ENCODE measurements at places on chromosomes 1 and 21.

DNA sequence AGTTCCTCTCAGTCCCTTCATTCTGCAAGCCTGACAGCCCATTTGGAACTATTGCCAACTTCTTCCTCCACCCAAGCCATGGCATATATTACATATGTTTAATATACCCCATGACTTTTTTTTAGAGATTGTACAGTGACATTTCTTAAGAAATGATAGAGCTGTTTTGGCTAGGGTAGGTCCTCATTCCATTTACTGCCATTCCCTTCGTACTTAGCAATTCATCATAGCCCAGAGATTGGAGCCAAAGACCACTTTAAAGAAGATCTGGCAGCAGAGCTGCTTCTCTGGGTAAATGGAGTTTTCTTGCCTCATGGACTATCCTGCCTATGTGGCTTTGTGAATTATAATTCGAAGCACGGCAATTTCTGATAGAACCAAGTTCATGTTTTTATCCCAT is 93.4 kb downstream of the ST3GAL3 start:
- no peak for DNase-seq

- DNase-seq, result no peak
Measured at GRCh38 chr1:13753636-13754402, 53.8 kb downstream of the PRDM2 start.

DNA sequence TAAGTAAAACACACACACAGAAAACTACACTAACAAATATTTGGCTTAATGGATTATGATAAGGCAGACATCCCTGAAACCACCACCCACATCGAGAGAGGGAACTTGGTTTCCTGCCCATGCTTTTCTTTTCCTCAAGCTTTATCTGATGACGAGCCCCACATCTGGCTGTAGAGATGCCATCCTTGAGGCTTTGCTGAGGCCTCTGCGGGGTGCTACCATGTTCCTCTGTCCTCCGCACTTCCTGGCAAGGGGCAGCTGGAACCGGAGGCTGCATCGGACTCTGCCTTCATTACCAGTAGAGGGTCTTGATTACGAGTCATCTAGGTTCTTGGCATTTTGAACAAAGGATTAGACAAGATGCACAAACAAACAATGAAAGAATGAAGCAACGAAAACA is 21.7 kb upstream of the C1orf174 start:
- no peak for DNase-seq

GRCh38 chr1:245380790-245381535 is 226.2 kb downstream of the KIF26B start:
- DNase-seq, result no peak

GRCh38 chr1:205896351-205896750 is 46.4 kb upstream of the PM20D1 start:
- DNase-seq, result no peak

DNA sequence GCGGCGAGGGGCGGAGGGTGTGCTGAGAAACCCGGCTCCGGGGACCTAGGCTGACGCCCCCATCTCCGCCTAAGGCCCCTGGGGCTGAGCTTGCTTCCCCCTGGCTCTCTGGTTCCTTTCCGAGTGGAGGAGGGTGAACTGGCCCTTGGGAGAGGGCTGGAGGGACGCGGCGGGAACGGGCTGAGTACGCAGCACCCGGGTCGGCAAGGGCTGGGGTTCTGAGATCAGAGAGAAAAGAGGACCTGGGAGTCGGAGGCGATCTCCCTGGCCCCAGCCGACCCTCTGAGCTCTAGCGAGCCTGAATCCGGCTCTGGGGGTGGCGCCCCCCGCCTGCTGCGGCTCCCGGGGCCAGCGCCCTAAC is 270.8 kb downstream of the FOXD2 start:
- DNase-seq, result no peak

- DNase-seq, result no peak
Measured at GRCh38 chr1:112040891-112041740, 51.6 kb upstream of the KCND3 start.

DNA sequence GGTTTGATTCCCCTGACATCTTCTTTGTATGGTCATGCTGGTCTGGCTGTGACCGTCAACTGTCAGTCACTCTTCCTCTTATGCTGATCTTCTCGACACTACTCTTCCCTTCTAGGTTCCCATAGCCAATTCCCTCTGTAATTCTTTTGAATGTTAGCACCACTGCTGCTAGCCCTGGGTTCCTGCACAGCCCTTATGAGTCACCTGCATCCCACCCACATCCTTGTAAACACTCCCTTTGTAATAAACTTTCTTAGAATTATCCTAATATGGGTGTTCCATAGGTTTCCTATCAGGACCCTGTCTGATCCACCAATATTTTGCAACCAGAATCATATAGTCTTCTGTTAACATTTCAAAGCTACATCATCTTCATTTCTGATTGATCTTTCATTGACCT is 37.1 kb downstream of the JUN start:
- DNase-seq, result no peak

- DNase-seq, result no peak
Measured at GRCh38 chr1:236124965-236125364, 17.4 kb upstream of the GPR137B start.

DNA sequence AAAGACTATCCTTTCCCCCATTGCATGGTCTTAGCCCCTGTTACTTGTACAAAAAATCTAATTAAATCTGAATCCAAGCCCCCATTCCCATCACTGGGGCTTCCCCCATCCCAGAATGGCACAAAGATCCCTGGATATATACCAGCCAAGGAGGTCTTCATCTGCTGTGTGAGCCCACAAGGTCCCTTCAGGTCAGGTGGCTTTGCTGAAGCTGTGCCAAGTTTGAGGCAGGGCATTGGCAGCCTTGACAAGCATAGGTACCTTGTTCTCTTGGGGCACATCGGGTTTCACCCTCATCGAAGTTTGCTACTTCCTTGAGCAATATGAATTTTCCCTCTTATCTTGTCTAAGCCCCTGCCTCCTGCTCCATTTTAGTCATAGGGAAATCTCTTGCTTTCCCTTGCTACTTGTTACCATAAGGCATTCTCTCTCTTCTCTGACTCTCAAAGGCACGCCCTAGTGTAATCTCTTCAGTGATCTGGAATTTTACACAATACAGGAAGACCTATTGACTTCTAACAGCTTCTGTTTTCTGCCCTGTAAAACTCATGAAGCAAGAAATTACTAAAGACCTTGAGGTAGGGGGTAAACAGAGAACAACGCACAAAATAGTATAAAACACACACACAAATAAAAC is 71.4 kb upstream of the COG2 start:
- DNase-seq, result no peak

- DNase-seq, result no peak
Measured at GRCh38 chr1:153361480-153362109, 3.9 kb downstream of the S100A9 start.

- no peak for DNase-seq
Measured at GRCh38 chr1:115640384-115640783, 1.4 kb upstream of the VANGL1 start.

DNA sequence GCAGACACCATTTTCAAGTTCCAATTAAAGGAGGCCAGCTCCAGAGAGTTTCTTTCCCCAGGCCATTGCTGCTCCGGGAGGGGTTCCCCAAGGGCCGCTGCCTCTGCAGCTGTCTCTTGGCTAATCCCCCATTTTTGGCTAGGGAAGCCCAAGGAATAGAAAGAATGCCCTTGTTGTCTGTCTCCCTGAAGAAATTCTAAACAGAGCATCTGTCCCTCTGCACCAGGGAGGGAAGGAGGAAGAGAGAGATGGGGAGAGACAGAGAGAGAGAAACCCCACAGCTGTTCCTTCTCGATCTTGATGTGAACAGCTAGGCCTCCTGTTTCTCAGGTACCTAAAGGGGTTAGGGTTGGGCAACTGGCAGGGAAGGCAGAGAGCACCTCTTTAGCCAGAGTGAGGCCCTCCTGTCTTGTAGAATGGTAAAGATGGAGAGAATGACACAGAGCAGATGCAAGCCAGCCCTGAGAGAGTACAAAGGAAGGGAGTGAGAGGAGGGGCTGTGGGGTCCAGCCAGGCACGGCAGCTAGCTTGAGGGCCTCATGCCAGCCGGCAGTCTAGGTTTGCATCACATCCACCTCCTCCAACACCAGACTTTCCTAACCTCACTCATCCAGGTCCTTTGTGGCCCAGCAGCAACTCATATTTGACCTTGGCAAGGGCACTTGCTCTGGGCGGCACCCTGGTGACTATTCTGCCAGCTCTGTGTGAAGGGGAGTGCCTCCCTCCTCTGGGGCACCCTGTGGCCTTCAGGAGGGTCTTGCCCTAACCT is 13.1 kb downstream of the OPTC start:
- no peak for DNase-seq

DNA sequence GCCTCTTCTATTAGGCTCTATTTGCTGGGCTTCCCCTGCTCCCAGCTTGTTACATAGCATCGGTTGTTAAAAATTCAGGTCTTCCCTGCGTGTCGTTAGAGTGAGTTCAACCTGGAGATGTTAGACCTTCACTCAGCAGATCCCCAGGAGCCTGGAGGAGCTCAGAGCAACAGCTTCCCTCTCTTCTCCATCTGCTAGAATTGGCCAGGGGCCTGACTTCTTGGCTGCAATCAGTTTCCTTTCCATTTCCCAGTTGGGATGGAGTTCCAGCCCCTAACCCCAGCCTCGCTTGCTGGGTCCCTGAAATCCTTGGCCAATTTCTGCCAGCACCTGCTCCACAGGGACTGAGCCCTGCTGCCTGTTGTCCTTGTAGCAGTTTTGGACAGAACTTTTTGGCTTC is 55.9 kb downstream of the MT1HL1 start:
- no peak for DNase-seq

DNA sequence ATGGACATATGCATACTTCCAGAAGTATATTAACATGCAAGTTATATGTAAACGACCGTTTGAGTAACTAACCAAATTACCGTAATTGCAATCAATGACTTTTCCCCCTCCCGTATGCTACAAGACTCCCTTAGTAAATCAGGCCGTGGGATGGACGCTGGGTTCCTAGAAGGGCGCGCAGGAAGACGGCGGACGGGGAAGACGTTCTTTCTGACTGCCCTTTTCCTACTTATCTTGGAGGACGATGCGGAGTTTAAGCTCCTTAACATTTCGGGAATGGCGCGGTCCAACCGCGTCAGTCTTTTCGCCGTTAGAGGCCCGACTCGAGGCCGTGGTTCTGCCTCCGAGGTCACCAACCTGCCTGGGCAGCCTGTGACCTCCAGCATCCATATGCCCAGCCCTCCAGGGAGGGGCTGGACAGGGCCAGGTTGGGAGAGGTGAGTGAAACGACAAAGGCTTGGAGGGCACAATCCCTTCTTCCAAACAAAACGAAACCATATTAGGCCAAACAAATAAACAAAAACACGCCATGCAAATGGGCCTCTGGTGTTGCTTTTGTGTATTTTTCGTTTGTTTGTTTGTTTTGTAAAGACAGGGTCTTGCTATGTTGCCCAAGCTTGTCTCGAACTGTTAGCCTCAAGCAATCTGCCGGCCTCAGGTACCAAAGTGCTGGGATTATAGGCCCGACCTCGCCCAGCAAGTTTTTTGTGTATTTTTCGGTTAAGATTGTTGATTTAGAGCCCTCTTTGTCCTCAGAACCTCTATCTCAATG is 873 bp upstream of the PI4KB start:
- no peak for DNase-seq

All from BJ (cell line).